Epithelial cell of proximal tubule (primary cell): ENCODE measurements at places on chromosomes 3 and 15.

GRCh38 chr3:64890466-64890865, 202.7 kb upstream of the ADAMTS9 start:
- no peak for DNase-seq

- no peak for DNase-seq
Measured at GRCh38 chr3:187197335-187197649, at the start of gene RTP1. Gene RTP1 (plus strand): TSS chr3:187197486. CDS start chr3:187197516, 30 bp downstream.

- DNase-seq, result no peak
Measured at GRCh38 chr3:59531066-59531745, 481.4 kb upstream of the CFAP20DC start.

DNA sequence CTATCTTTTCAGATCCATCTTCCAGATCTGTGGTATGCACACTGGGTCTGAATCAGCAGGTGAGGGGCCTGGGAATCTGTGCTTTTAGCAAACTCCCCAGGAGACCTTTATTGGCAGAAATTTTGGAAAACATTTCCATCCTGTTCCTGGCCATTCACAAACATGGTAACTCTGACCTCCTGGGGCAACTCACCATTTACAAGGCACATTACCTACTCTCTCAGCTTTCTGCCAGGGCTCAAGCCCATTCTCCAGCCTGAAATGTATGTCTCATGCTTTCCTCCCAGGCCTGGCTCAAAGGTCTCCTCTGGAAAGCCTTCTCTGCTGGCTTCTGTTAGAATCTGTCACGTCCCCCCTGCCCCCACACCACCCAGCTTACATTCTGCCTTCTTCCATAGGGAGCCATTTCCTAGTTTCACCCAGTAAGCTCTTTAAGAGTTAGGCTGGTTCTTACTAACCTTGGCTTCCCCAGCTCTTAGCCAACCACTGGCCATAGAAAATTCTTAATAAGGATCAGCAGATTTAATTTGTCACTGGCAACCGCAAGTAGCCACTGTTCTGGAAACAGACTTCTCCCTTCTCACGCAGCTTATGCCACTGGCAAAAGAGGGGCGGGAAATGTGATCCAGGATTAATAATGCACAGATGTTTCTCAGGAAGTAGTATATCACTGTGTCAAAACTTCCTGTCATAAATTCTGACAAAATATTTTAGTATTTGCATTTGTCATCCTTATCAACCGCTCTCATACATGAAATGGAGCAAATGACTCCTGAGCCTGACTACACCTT, 55.0 kb downstream of the RORA start:
- DNase-seq, result no peak
